ENCODE measurements at places on chromosomes 12 and 14.

- DNase-seq: no peak
These were observed 8.4 kb downstream of the PAPLN start for GRCh38 chr14:73245480-73246325.

DNA sequence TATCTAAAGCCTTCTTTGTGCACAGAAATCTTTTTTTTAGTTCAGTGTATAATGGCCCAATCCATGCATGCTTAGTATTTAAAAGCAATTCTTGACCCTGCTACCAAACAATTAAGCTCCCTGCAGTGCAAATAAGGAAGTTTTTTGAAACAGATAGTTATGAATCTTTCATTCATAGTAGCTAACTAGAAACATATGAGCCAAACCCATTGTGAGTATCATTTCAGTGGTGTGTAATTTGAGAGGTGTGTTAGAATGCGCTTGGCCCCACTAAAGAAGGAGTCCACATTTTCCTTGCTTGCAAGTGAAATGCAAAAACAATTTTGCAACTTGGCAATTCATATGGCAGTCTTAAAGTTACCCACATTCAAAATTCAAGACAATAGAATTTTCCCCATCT lies 14.4 kb downstream of the EPS8 start:
- DNase-seq: no peak

GRCh38 chr14:99863059-99863458 lies 69.8 kb downstream of the EML1 start:
- no peak for DNase-seq

DNA sequence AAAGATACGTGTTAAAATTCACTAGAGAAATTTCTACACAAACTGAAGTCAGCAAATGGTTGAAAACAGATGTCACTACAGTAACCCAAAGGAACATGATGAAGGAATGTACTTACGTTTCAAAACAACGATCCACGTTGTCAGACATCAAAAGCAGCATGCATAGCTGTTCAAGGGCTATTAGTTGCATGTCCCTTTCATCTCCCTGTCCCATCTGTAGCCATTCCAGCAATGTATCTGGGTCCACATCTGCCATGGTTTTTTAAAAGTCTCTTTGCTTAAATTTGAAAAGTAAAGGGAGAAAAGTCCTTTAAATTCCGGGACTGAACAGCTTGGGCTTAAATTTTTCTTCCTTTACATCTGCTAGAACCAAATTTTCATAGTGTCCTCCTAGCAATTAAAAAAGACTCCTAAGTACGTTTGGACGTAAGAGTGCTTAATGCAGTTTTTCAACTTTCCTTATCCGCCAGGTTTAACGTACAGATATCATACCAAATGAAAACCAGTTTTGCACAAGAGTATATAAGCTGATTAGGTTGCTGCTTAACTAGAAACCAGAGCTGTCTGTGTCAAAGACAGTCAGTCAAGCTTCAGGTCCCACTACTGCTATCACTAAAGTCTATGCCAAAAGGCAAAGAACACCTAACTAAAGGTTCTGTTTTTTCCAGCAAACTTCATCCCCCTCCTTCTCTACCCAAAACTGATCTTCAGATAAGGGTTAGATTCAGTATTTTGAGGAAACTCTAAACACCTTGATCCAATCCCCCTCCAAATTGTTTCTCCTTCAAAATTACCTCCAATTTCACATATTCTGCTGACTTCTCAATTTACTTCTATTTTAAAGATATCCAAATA lies 1.7 kb downstream of the HECTD1 start:
- no peak for DNase-seq

- no peak for DNase-seq
These were observed 17.9 kb upstream of the GALNT9 start for GRCh38 chr12:132347176-132347855.

DNA sequence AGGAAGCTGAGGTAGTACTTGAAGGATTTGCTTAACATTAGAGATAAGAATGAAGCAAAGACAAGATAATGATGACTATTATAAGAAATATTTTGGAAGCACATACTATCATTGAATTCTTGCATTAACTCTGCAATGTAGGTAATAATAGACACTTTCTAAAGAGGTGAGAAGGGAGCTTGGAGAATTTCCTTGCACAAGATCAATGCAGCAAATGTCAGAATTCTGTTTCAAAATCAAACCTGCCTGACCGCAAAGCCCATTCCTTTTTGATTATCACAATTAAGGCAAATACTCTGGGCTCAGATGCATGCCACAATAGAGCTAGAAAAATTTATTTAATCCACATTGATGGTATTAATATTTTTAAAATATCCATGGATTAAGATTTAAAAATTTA lies 50.4 kb upstream of the RIC8B start:
- DNase-seq: no peak

DNA sequence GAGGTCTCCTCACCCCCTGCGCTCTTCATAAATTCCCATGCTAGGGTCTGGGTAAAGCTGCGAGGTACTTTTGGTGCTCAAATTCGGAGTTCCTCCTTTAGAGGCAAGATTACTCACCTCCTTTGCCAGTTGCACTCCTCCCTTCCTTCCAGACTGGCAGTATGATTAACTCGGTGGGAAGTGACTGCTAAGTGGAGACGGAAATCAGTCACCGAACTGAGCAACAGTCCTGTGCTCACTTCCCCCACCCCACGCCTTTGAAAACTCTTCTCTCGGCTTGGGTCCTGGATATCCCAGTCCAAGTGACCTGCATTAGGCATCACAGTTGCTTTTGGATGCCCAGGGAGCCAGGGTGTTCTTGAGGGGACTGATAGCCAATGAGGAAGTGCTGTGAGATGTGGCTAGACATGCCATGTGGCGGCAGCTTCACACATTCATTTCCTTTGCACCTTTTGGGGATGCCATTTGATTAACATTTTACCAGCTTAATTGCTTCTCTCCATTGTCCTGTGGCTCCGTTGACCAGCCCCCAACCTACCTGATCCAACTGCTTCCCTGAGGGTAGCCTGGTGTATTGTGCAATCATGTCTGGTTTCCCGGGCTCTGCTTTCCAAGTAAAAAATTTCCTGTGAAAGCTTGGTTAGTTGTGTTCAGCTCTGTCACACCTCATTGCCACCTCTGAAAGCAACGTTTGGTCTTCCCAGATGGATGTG lies 840 bp downstream of the PNP start:
- DNase-seq: no peak

DNA sequence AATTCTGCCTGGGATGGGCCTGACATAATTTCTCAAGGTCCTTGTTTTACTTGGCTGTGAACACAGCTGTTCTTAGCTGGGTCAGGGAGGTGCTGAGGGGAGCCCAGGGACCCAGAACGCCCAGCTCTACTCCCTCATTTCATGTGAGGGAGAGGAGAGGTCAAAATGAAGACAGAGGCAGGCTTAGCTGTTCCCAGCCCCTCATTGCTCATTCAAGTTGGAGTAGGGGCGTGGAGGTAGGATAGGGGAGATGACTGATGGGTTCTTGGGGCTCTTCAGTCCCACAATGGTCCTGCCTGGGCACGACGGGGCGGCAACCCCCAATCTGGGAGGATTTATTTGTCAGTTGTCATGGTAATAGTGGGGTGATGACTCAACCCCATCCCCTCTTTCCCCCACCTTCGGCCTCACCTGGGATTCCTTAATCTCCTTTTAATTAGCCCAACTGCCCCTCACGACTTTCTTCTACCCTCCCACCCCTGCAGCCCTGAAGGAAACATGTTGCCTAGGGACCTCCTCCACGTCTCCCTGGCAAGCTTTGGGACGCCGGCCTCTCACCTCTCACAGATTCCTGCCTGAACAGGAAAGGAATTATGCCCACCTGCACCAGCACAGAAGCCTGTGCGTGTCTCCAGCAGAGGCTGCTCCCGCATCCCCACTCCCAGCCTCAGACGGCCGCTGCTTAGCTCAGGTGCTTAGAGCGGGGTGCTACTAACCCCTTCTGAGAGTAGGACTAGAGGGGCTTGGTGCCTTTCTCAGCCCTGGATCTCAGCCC lies 10.2 kb downstream of the SPRYD3 start:
- no peak for DNase-seq

DNA sequence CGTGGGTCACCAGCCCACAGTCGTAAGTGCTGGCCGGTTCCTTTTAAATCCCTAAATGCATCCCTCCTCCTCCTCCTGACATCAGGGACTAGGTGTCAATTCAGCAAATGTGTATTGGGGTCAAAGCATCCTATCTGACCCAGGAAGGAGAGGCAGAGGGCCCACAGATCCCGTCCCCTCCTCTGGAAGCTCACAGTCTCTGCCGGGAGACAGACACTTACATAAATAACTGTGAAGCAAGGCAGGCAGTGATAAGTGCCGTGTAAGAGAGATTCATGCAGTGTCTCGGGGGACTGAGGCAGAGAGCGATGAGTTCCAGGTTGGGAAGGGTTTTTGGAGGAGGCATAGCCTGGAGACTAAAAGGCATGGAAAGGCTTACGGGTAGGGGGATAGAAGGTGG lies 44.1 kb downstream of the HRK start:
- no peak for DNase-seq

DNA sequence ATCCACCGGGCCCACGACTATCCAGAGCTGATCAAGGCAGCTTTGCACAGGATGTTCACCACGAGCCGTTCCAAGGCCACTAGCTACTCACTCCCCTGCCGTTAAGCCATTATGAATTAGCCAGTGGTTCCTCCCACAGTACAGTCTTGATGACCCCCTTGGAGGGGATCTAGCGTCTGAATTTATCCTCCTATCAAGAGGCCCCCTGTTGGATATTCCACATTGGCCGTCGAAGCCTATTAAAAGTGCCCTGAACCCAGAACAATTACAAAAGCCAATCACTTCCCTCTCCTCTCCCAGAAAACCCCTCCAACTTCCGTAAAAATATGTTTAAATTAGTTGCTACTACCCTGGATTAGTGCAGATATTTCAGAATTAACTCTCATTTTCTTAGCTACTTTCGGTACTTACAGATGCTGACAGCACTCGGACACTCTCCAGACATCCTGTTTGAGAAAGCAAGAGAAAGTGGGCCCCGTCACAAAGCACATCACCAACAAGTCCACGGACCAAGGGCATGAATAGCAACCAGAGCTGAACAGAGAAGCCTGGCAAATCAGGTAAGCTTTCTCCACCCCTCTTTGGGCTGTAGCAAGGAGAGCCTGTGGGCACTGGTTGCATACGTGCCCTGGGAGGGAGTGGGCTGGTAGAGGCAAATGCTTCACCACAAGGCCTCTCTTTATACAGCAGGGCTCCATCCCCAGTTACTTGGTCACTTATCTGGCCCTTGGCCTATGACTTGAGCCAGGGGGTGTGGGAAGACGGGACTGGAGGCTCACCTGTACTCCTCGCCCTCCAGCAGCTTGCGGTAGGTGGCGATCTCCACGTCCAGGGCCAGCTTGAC lies 5.3 kb downstream of the KRT3 start:
- no peak for DNase-seq

- DNase-seq: no peak
These were observed 36.5 kb downstream of the NCKAP5L start for GRCh38 chr12:49791700-49792099.

- DNase-seq: no peak
These were observed 4.6 kb downstream of the PSEN1 start for GRCh38 chr14:73140811-73141323.

DNA sequence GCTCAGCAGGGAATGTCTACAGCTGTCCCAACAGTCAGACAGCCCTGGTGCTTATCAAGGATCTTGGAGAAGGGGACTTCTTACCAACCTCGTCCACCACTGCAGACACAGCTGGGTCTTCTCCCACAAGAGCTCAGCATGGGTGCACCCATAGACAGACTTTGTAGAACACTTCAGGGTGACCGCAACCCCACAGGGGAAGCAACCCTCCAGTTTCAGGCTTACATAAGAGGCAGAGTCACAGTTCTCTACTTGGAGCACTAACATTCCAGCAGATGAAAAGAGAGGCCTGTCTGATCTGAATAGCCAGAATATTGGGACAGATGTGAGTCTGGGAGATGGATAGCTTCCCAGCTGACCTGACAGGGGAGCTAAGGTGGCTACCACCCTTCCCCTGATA lies 3.5 kb upstream of the CLEC1A start:
- DNase-seq: no peak

DNA sequence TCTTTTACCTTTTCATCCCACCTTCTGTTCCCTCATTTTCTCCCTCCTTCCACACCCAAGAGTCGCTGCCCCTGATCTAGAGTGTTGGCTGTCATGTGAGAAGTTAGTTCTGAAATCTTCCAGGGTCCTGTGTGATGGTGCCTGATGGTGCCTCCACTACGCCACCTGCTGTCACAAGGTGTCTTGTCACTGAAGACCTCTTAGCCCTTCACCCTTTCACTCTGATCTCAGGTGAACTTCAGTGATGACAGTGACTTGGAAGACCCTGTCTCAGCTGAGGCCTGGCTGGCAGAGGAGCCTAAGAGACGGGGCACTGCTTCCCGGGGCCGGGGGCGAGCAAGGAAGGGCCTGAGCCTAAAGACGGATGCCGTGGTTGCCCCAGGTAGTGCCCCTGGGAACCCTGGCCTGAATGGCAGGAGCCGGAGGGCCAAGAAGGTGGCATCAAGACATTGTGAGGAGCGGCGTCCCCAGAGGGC lies 7.6 kb upstream of the PFDN5 start:
- DNase-seq: no peak

DNA sequence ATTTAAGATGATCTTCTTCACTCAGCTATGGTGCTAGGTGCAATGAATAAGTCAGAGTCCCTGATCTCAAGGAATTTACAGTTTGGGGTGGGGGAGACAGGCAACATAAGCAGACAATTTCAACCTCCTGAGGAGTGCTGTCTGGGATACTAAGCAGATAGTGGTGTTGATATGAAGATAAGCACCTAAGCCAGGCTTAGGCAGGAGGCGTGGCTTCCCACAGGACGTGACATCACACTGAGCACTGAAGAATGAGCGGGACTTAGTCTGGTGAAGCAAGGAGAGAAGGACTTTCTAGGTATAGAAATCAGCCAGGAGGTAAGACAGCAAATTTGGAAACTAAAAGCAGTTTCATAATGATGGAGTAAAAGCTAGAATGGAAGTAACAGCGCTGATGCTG lies 6.8 kb downstream of the PRPH start:
- no peak for DNase-seq

- no peak for DNase-seq
These were observed 83.1 kb downstream of the ANO6 start for GRCh38 chr12:45298721-45299692.

DNA sequence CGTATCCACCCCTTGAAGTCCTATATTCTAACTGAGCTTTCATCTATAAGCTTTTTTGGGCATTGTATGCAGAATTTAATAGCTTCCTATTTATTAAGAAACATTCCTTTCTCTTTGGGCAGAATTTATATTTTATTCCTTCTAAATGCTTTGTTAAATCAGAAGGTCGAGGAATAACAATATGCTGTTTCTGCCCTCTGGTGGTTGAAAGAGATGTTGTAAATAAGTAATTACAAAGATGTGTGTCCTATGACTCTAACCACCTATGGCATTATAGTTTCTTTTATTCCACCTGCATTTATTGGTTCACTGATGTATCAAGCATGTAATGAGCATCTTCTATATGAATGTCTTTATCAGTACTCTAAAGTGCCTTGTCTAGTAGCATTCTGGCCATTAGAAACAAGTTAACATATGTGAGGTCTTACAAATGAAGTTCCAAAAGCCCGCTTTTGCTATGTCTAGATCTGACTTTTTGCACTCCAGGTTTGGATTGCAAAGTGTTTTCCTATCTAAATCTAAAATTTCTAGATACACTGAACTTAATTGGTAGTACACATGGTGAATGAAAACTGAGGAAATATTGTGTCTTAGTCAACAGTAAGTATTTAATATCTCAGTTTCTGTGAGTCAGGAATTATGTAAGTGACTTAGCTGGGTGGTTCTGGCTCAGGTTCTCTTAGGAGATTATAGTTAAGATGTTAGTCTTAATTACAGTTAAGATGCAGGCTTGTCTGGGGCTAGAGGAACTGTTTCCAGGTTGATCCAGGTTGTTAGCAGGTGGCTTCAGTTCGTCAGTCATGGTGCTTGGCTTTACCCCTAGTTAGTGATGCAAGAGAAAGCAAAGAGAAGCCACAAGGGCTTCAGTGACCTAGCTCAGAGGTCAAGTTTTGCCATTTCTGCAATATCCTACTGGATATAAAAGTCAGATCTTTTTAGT lies 57.5 kb downstream of the PLEKHA5 start:
- no peak for DNase-seq

Data from esophagus squamous epithelium (tissue), 5 donors.